ENCODE measurements at places on chromosomes 12 and 14. TPM values are rescaled to one million over a fixed set of nuclear protein-coding genes. Genes with fewer than 3 reads are reported as not detected.
A peak's percentile ranks its signal among the peaks of the same experiment; 100 is the strongest.

Gene SVOP
- not detected for total RNA-seq

Gene PSMB5
- total RNA-seq = 268 TPM

Gene TEX22
- total RNA-seq = under 0.01 TPM

Gene CD27
- total RNA-seq = not detected

Gene GARIN6
- not detected for total RNA-seq

Gene ZDHHC22
- not detected for total RNA-seq

- H3K4me1 ChIP-seq = no peaks in the 10 kb centered on the region
- H3K27me3 ChIP-seq = peaks cover 26% of the 10 kb centered on the region
- H3K36me3 ChIP-seq = no peaks in the 10 kb centered on the region
- H3K27ac ChIP-seq = no peak overlapping the region
- no peak overlapping the region for H3K4me3 ChIP-seq
Observed at GRCh38 chr14:70714055-70714550, 72.4 kb downstream of the TTC9 start.

DNA sequence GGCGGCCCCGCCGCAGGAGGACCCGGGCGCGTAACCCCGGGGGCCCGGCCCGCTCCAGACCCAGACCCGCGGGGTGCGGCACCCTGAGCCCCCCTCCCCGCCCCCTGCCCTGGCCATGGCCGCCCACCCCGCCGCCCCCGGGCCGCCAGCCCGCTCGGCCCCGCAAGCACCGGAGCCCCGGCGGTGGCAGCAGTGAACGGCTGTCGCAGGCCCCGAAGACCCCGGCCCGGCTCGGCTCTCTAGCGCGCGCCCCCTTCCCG lies 221 bp downstream of the MARCHF9 start:
- no peak overlapping the region for H3K27ac ChIP-seq
- peaks cover 10% of the 10 kb centered on the region for H3K27me3 ChIP-seq
- peaks cover 19% of the 10 kb centered on the region for H3K36me3 ChIP-seq
- H3K4me3 ChIP-seq = peak overlapping the region; percentile 59
- peaks cover 7% of the 10 kb centered on the region for H3K4me1 ChIP-seq

DNA sequence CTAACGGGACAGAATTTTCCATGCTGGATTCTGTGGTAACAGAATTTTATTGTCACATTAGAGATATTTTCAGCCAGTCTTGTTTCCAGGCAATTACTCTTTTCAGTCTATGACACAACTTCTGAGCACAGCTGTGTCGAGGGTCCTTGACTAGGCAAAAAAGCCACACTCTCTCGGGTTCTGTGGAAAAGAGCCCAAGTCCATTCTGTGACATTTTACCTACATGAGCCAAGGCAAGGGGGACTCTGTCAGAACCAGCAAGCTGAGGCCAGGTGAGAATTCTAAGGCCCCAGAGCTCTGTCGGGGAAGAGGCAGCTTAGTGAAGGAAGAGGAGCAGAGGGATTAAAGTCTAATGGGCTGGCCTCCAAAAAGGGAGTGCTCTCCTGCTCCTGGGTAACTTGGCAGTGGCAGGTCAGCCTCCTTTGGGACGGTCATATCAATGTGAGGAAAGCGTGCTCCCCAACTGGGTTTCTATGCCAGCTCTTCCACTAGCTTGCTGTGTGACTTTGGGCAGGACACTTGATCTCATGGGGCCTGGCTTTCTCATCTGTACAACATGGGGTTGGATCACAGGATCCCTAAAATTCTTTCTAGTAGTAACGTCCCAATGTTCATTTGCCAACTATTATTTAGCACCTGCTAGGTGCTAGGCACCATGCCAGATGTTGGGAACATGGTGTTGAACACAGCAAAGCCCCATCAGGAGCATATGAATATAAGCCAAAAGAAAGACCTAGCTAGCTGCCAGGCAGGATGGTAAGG lies 16.0 kb upstream of the RIC8B start:
- no peak for DNase-seq
- H3K4me1 ChIP-seq = no peaks in the 10 kb centered on the region

GRCh38 chr14:30551460-30551859 lies 7.5 kb upstream of the G2E3 start:
- peak; percentile 50 for DNase-seq
- H3K4me1 ChIP-seq = peaks cover 13% of the 10 kb centered on the region
- H3K27me3 ChIP-seq = no peaks in the 10 kb centered on the region

- peak; percentile 70 for DNase-seq
- no peak overlapping the region for H3K4me3 ChIP-seq
- no peak overlapping the region for H3K27ac ChIP-seq
Observed at GRCh38 chr14:23299211-23299957, 3.3 kb downstream of the PPP1R3E start.

GRCh38 chr14:84874436-84874835 lies 655.5 kb upstream of the FLRT2 start:
- no peak for DNase-seq
- H3K27ac ChIP-seq = no peak overlapping the region
- H3K27me3 ChIP-seq = no peaks in the 10 kb centered on the region
- H3K36me3 ChIP-seq = no peaks in the 10 kb centered on the region

DNA sequence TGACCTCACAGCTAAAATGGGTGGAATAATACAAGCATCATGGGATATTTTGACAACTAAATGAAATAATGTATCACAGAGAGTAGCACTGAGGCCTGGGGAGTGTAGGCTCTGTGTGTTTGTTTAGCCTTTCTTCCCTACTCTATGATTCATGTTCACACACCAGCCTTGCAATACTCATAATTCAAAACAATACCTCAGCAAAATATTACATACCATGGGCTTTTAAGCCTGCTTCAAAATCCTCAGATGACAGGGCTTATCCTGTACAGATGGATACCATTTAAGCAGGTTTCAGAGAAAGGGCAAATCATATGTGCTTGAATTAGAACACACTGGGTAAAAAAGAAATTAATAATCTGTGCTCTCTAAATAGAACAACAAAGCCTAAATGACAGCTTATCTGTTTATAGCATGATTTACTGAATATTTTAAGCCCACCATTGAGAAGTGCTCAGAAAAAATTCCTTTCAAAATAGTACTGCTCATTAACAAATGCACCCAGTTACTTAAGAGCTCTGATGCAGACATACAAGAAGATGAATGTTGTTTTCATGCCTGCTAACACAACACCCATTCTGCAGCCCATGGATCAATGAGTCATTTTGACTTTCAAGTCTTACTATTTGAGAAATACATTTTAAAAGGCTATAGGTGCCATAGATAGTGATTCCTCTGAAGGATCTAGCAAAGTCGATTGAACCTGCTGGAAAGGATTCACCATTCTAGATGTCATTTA lies 84.9 kb upstream of the ADAMTS20 start:
- DNase-seq = no peak
- H3K4me3 ChIP-seq = no peak overlapping the region
- no peaks in the 10 kb centered on the region for H3K4me1 ChIP-seq

GRCh38 chr14:31819281-31819680 lies 257.8 kb upstream of the ARHGAP5 start:
- H3K4me3 ChIP-seq = no peak overlapping the region
- no peak for DNase-seq
- H3K4me1 ChIP-seq = no peaks in the 10 kb centered on the region
- H3K27me3 ChIP-seq = no peaks in the 10 kb centered on the region
- no peak overlapping the region for H3K27ac ChIP-seq

Measured in IMR-90 (cell line).